ENCODE measurements at places on chromosomes 1 and 21.

- DNase-seq = no peak
These were observed 3.0 kb downstream of the PEAR1 start for GRCh38 chr1:156896490-156897033.

- DNase-seq = no peak
These were observed 256.8 kb upstream of the NFIA start for GRCh38 chr1:60825593-60825992.

- DNase-seq = no peak
These were observed 156.3 kb downstream of the ST6GALNAC3 start for GRCh38 chr1:76230842-76231281.

DNA sequence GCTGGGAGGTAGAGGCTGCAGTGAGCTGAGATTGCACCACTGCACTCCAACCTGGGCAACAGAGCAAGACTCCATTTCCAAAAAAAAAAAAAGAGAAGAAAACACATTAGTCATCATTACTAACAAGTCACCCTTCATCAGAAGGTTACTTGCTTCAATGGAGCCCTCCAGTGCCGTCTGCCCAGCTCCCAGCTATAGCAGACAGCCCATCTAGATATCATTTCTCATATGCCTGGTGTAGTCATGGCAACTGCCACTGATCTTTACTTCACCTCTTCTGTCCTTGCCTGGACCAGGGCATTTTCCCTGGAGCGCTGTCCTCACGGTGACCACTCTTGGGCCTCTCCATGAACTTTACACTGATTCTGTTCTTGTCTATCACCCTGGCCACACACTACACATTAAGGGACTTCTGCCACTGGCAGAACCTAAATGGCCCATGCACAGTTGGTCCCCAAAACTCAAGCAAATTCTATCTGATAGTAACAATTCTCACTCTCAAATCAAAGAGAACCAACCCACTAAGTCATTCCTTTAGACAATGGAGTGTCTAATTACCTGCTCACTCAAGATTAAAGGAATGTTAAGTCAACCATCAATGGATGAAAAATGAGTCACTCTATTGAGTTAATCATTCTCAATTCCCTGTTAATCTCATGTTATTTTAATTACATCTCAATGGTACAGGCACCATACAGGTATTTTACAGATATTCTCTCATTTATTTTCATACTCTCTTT is 12.9 kb downstream of the GPA33 start:
- no peak for DNase-seq

DNA sequence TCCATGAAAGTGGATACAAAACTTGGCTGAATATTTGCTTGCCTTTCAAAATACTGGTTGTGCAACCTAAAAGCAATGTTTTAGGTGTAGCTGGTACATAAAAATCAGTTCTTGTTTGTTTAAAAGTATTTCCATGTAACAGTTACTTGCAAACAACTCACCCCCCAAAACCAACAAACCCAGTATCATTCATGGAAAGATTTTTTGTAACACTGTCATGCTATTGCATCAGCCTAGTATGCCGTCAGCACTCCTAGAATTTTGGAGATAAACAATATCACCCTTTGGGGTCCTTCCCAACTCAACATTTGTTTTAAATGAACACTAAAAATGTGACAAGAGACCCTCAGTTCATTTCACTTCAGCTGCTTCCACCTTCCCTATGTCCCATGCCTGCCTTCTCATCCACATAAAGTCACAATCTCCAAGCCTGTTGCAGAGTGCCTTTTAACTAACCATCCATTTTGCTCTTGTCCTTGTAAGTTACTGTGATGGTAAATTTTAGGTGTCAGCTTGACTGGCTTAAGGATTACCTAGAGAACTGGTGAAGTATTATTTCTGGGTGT is 425.3 kb downstream of the DUSP10 start:
- no peak for DNase-seq
